IPS-NIHi11 (cell line): ENCODE measurements at places on chromosomes 2 and 18.

DNA sequence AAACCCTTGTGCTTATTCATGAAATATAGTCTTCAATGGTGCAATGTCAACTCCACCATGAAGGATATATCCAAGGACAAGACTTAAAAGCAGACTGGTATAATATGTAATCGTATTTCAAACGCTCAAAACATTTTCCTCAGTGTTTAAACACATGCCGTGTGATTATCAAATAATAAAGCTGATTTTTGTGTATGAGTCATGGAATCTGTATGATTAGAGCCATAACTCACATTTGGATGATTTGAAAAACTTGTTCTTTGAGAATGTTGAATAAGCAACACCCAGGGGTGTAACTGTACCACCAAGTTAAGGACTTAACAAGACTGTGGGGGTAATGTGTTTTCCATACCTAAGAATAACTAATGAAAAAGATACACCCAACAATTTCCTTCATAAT, 215.3 kb downstream of the STK39 start:
- no peak for DNase-seq

- DNase-seq = peak; percentile 35
Measured at GRCh38 chr2:241842620-241843211, 16.0 kb downstream of the PDCD1 start.

DNA sequence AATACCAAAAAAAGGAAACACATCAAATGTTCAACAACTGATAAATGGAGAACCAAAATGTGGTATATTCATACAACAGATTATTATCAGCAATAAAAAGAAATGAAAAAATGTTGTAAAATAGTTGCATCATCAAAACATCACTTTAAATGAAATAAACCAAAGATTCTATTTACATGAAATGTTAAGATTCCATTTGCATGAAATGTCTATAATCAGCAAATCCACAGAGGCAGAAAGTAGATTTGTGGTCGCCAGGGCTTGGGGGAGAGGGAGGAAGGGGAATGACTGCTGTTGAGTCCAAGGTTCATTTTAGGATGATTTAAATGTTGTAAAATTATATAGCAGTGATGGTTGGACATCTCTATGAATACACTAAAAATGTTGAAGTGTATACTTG, 181.9 kb downstream of the RTP5 start:
- DNase-seq = no peak

DNA sequence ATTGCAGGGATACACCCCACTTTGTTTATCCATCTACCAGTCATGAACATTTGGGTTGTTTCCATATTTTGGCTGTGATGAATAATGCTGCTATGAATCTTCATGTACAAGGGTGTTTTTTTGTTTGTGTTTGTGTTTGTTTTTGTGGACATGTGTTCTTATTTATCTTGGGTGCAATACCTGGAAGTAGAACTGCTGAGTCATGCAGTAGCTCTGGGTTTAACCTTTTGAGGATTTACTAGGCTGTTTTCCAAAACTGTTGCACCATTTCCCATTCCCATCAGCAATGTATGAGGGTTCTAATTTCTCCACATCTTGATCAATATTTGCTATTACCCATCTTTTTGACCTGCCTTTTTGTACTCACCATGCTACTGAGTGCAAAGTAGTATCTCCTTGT, 140.0 kb upstream of the CYP1B1 start:
- DNase-seq = no peak

DNA sequence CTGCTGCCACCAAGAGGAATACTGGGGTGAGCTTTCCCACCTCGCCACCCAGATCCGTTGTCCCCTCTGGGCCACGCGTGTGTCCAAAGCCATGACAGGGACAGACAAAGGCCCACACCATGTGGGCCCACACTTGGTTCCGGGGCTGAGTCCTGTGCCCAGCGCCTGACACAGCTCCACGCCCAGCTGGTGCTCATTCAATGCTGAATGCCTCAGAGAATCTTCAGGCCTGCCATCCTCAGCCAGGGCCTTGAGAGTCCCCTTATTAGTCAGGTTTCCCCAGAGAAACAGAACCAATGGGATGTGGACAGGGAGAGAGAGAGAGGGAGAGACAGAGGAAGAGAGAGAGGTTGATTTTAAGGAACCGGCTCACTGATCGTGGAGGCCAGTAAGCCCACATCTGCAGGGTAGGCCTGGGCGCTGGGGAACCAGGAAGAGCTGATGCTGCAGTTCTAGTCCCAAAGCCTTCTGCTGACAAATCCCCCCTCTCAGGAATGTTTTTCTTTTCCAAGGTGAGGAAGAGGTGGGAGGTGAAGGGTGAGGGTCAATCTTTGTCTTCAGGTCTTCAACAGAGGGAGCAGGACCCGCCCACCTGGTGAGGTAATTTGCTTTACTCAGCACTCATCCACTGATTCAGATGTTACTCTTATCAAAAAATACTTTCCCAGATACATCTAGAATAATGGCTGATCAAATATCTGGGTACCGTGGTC, 10.2 kb upstream of the SPATA3 start:
- DNase-seq = no peak

GRCh38 chr18:78856569-78857313, 122.9 kb upstream of the SALL3 start:
- no peak for DNase-seq

- DNase-seq = no peak
Measured at GRCh38 chr2:67571785-67572718, 174.9 kb downstream of the ETAA1 start.

DNA sequence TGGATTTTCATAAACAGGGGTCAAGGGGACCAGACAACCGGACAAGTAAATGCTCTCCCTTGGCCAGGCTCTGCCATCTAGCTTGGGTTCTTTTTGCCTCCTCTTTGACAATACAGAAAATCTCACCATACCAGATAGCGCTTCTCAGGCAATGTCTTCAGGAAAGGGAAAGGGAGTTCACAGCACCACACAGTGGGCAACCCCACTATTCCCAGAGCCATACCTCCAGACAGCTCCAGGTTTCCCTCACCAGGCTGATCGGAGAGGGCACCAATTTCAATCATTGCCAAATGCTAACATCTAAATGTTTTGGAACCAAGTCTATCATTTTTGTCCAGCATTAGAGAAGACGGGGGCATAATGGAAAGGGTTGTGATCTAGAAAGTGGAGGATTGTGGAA, 28.1 kb downstream of the CCDC68 start:
- no peak for DNase-seq

DNA sequence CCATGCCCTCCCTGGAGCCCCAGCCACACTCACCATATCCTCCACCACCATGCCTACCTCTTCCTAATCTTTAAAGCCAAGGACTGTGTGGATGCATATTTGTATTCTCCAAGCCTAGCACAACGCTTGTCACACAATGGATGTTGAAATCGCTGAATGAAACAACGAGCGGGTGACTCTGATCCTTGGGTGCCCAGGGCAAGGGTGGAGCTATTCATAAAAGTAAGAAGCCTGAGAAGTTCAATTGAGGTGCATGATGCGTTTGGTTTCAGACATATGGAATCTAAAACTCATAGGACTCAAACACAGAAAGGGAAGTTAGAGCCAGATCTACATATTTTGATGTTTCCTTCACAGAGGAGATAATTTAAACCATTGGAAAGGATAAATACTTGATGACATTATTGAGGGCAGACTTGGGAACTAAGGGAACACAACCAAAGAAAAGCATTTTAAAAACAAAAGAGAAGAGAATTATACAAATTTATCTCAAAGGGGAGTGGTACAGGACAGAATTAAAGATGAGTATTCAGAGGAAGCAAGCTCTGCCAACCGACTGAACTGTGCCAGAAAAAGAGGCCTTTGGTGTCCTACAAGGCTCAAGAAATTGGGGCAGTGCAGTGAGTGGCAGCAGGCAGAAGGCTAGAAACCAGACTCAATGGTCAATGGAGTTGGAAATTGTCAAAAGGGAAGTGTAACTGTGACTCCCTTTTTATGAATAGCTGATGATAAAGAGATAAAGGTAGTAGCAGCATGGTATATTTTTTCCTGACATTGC, 200.6 kb upstream of the NCKAP5 start:
- DNase-seq = no peak

DNA sequence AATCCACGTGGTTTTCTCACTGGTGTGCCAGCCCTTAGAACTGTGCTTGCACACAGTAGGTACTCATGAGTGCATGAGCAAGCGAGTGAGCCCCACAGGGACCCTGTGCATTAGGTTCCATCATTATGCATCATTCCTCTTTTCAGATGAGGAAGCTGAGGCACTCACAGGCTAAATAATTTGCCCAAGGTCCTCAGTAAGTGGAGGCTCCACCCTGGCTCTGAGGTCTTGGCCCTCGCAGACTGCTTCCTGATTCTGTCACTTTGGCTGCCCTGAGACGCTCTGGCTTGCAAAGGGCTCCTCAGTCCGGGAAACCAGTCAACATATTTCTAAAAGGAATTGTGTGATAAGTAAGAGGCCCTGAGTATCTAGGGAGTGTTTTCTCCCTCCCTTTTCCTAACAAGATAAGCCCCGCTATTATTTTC, 71.7 kb downstream of the IL1R2 start:
- DNase-seq = no peak

- DNase-seq = no peak
Measured at GRCh38 chr2:83991992-83992391, 467.1 kb downstream of the SUCLG1 start.

GRCh38 chr18:8322486-8322885, 286.8 kb upstream of the RAB12 start:
- DNase-seq = no peak

- DNase-seq = no peak
Measured at GRCh38 chr2:65061910-65062339, 5.7 kb downstream of the CEP68 start.
